ENCODE measurements at places on chromosomes 16 and 17.
A peak's percentile ranks its signal among the peaks of the same experiment; 100 is the strongest.

DNA sequence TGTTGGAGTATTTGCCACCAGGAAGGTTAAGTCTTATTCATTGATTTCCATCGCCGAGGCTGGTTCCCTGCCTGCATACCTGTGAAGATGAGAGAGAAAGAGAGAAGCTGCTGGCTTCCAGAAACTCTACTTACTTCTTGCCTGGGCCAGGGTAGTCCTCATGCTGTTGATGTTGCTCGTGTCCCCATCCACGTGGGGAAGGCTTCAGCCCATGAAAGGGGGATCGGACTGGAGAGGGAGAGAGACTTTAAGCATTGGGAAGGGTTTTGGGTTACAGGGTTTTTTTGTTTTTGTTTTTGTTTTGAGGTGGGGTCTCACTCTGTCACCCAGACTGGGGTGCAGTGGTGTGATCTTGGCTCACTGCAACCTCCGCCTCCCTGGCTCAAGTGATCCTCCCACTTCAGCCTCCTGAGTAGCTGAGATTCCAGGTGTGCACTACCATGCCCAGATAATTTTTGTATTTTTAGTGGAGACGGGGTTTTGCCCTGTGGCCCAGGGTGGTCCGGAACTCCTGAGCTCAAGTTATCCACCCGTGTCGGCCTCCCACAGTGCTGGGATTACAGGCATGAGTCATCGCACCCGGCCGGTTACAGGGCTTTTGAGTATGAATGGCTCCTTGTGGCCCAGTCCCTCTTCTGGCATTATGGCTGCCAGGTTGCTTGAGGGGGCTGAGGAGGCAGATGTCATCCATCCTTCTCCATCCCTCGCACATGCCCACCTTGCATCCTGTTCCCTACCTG, 26.6 kb downstream of the ITGB3 start:
- no peak for DNase-seq

DNA sequence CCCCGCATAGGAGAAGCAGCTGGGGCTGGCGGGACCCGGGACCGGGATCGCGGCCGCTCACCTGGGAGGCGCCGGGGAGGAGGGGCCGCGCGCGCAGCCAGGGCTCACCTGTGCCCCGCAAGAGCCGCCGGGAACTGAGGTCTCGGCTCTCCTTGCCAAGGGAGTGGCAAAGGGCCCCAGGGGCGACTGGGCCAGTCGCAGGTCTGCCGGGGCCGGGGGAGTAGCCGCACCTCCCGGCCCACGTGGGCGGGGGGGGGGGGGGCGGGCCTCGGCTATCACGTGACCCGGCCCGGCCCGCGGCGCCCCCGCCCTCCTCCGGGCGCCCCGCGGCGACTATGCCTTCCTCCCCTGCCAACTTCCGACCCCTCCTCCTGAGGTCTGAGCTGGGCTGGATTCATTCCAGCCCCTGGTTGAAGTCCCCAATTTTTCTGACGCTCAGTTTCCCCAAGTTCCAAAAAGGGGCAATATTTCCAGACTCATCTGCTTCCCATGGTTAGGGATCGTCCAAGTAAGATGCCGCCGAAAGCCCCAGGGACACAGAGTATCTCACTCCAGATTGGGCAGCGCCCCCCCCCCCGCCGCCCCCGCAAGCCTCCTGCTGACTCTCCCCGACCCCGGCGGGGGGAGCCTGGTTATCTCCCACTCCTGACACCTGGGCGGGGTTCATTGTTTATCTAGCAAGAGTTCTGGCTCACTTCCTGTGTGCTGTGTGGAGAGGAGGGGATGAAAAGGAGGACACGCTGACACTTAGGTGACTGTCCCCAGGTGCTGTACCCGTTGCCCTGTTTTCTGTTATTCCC, at the start of gene TMC6:
TSS of gene TMC6 (minus strand) at position 205 of the 800 bp plus-strand sequence. CDS start 1,923 bp downstream, outside the sequence.
- peak; percentile 61 for DNase-seq

- no peak for DNase-seq
Observed at GRCh38 chr17:44086364-44087311, 16.1 kb downstream of the G6PC3 start.

- no peak for DNase-seq
Observed at GRCh38 chr17:40714473-40714872, 10.9 kb upstream of the KRT24 start.

DNA sequence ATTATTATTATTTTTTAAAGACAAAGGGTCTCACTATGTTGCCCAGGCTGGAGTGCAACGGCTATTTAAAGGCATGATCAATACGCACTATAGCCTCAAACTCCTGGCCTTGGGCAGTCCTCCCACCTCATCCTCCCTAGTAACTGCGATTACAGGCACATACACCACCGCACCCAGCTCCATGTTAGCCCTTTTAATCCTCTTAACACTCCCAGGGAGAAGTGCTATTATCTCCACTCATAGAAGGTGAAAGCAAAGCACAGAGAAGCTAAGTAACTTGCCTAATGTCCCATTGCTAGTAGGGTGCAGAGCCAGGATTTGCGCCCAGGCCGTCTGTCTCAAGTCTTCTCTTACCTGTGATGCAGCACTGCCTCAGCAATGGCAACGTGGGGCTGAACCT, 5.0 kb downstream of the HAS3 start:
- no peak for DNase-seq

- DNase-seq, result peak; percentile 95
Observed at GRCh38 chr17:77887464-77888241, 70.8 kb upstream of the TNRC6C start.

GRCh38 chr17:60393840-60394723, 2.1 kb upstream of the USP32 start:
- DNase-seq, result no peak

DNA sequence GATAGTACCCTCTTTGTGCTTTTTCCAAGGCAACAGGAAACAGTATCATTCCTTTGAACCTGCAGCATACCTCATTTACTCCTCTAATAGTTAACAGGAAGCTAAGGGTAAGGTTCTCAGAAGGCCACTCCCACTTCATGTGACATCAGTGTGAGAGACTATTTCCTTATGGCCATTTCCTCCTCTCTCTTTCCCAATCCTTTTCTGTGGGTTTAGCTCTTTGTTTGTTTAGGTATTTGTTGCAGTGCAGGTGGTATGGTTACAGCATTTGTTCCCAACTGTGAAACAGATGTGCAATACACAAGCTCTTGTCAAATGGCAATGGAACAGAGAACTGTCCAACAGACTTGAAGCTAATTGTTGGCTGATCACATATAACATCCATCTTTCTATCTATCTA, 14.7 kb downstream of the TMC5 start:
- DNase-seq, result no peak

GRCh38 chr17:80455336-80455710, 21.1 kb downstream of the NPTX1 start:
- peak; percentile 70 for DNase-seq

DNA sequence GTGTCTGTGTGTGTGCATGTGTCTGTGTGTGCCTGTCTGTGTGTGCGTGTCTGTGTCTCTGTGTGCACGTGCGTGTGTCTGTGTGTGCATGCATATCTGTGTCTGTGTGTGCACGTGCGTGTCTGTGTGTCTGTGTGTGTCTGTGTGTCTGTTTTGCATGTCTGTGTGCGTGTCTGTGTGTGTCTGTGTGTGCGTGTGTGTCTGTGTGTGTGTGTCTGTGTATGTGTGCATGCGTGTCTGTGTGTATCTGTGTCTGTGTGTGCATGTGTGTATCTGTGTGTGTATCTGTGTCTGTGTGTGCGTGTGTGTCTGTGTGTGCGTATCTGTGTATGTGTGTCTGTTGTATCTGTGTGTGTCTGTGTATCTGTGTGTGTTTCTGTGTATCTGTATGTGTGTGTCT, 5.4 kb downstream of the GSG1L2 start:
- no peak for DNase-seq

DNA sequence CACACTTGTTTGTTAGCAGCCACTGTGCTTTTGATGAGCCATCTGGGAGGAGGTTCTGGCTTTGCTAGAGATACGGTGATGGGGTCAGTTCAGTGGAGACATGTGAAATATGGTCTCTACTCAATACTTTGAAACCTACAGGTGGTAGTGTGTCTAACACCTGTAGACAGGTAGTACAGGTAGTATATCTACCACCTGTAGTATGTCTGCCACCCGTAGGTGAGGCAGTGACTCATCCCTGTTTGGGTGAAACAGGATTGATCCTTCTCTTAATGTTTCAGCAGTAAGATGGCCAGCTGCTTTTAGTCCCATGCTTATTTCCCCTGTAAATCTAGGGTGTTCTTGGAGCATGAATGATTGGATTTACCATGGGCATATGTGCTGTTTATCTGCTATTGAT, 240.8 kb downstream of the SNX29 start:
- DNase-seq, result no peak

- peak; percentile 79 for DNase-seq
Observed at GRCh38 chr16:87178977-87179376, 138.2 kb downstream of the C16orf95 start.

DNA sequence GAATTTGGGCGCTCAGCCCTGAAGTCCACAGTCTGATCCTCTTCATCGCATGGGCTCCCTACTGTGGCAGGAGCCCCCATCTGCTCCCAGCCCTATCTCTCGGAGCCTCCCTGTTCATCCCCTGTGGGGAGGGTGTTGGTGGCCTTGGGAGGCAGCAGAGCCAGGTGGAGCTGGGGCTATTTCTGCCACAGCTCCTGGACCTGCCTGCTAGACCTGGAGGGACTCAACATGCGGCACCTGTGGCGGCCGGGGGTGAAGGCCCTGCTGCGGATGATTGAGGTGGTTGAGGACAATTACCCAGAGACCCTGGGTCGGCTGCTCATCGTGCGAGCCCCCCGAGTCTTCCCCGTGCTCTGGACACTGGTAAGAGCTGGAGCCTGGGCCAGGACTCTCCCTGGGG, 30.5 kb downstream of the NAGPA start:
- DNase-seq, result no peak

GRCh38 chr16:29114574-29114973, 129.7 kb downstream of the LAT start:
- no peak for DNase-seq

- no peak for DNase-seq
Observed at GRCh38 chr17:17767154-17767869, 69.5 kb downstream of the SREBF1 start.

DNA sequence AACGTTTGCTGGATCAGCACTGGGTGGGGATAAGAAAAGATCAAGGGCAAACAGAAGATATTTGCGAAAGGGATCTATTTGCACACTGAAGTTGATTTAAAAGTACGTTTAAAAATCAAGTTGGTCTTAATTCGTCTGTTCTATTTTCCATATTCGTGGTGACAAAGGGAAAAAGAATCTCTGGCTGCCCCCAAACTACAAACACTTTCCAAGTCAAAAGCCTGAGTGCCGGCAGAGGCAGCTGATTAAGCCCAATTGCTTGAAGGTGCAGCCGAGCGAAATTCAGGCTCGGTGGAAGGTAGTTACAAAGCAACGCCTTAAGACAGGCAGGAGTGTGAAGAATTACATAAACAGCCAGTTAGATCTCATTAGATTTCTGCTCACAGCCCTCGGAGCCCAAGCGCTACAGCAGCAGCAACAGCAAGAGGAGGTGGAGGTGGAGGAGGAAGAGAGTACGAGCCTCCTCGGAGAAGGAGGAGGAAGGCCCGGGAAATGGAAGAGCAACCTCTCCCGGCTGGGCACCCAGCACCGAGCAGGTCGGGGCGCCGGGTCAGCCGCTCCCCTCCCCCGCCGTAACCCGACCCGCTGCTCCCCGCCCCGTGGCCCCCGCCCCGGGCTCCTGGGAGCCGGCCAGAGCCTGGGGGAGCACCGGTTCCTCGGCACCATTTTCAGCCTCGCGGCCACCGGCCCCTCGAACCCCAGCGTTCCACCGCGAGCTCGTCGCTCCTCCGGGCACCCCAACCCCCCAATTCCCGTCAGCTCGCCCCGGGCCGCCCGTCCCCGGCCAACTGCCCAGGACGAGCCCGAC, 890 bp downstream of the TOB1 start:
- DNase-seq, result peak; percentile 64

DNA sequence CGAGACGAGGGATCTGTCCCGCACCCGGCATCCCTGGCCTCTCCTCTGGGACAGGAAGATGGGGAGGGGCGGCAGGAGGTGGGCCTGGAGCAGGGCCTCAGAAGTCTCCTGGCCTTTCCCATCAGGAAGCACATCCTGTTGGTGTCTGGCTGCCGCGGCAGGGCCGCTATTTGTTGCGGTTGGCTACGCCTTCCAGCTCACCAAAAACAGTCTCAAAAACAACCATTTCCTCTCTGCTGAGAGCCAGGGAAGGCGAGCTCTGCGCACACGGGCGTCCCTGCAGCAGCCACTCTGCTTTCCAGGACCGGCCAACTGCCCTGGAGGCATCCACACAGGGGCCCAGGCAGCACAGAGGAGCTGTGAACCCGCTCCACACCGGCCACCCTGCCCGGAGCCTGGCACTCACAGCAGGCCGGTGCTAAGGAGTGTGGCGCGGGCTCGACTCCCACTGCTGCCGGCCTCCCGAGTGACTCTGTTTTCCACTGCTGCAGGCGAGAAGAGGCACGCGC, at the start of gene TMEM204:
TSS of gene TMEM204 (plus strand) at position 224 of the 509 bp plus-strand sequence. CDS start 610 bp downstream, outside the sequence.
- peak; percentile 88 for DNase-seq

DNA sequence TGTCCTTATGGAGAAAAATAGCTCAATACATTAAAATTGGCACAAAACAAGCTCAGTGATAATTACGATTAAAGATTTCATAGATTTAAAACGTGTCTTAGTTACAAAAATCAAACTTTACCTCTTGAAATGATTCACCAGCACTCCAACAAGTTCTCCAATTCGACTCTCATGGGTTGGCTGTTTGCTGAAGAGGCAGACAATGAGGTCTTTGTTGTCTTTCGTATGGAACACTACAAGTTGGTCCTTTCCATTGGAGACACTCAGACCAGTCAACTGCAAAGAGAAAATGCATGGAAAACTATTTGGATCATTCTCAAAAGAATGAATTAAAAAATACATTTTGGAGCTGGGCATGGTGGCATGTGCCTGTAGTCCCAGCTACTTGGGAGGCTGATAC, 118.2 kb downstream of the CDK5R1 start:
- DNase-seq, result no peak

Measured in left cardiac atrium (tissue), 4 donors.